Occipital lobe (tissue), 3 donors: ENCODE measurements at places on chromosomes 13 and 19. TPM values are rescaled to one million over a fixed set of nuclear protein-coding genes. Genes with fewer than 3 reads are reported as not detected.
A peak's percentile ranks its signal among the peaks of the same experiment; 100 is the strongest.

Gene SPTBN4
- total RNA-seq, result 27.5 TPM

Gene ATP1A3
- 153 TPM for total RNA-seq

Gene TTC9B
- total RNA-seq, result 59.0 TPM

Gene ZNF615
- total RNA-seq, result 27.1 TPM

Gene MYO16
- 105 TPM for total RNA-seq

Gene SSC5D
- 0.31 TPM for total RNA-seq

DNA sequence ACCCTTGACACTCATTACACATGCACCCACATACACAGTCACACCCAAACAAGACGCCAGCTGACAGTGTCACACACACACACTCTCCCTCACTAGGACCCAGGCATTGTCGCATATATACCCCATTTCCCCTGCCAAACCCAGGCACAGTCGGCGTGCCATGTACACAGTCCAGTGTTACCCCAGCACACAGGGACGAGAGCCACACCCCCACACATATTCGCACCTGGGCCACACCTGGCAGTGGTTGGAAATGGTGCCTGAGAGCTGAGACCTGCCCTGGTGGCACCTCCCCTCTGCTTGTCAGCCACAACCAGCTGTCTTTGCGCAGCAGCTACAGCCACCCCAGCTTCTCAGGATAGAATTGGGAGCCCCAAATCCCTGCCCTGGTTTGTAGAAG, 9.0 kb downstream of the NFIX start:
- no peak for DNase-seq

GRCh38 chr13:75705395-75705794, 69.3 kb downstream of the LMO7 start:
- no peak for DNase-seq

- DNase-seq, result no peak
Measured at GRCh38 chr19:16456652-16457194, 15.0 kb downstream of the EPS15L1 start.

- DNase-seq, result no peak
Measured at GRCh38 chr13:39051157-39051556, 12.9 kb downstream of the NHLRC3 start.

DNA sequence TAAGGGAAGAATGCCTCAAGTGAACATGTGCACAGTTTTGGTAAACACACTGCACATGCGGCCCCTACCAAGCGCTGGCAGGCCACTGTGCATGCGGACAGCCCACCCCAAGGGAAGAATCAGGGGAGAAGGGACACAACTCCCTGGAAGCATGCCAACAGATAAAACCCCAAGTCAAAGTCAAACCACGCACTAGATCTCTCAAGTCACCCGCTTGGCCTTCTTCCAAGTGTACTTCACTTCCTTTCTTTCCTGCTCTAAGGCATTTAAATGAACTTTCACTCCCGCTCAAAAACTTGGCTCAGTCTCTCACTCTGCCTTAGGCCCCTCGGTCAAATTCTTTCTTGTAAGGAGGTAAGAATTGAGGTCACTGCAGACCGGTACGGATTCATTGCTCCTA, 4.6 kb upstream of the RFXAP start:
- no peak for DNase-seq

GRCh38 chr13:68046903-68047302, 816.8 kb upstream of the PCDH9 start:
- DNase-seq, result no peak

- no peak for DNase-seq
Measured at GRCh38 chr13:114130131-114130836, 2.1 kb downstream of the RASA3 start.

GRCh38 chr19:17985037-17985818, 18.3 kb downstream of the KCNN1 start:
- DNase-seq, result no peak

- no peak for DNase-seq
Measured at GRCh38 chr19:18422530-18423191, 3.5 kb downstream of the SSBP4 start.

GRCh38 chr19:47110521-47111005, 3.0 kb downstream of the ZC3H4 start:
- no peak for DNase-seq

DNA sequence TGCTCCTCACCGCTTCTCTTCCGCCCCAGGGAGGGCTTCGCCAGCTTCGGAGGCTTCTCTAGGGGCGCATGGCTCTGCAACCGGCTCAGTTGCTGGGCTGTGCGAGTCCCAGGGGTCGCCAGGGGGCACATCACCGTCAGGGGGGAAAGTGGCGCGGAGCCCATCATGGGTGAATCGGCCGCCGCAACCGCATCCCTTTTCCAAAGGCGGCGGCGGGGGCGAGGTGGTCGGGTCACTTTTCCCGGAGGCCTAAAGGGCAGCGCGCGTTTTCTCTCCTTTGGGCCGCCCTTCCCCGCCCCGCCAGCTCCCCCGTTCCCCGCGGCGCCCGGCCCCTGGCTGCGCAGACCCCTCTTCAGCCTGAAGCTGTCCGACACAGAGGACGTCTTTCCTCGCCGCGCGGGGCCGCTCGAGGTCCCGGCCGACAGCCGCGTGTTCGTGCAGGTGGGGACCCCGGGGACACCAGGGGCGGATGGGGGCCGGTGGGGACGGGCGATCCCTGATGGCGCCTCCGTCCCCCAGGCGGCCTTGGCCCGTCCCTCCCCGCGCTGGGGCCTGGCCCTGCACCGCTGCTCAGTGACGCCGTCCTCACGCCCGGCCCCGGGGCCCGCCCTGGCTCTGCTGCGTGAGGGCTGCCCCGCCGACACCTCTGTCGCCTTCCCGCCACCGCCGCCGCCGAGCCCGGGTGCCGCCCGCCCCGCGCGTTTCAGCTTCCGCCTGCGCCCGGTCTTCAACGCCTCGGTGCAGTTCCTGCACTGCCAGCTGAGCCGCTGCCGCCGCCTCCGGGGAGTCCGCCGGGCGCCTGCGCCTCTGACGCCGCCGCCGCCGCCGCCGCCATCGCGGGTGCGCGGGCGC, 1.7 kb downstream of the TGFBR3L start:
- DNase-seq, result no peak

DNA sequence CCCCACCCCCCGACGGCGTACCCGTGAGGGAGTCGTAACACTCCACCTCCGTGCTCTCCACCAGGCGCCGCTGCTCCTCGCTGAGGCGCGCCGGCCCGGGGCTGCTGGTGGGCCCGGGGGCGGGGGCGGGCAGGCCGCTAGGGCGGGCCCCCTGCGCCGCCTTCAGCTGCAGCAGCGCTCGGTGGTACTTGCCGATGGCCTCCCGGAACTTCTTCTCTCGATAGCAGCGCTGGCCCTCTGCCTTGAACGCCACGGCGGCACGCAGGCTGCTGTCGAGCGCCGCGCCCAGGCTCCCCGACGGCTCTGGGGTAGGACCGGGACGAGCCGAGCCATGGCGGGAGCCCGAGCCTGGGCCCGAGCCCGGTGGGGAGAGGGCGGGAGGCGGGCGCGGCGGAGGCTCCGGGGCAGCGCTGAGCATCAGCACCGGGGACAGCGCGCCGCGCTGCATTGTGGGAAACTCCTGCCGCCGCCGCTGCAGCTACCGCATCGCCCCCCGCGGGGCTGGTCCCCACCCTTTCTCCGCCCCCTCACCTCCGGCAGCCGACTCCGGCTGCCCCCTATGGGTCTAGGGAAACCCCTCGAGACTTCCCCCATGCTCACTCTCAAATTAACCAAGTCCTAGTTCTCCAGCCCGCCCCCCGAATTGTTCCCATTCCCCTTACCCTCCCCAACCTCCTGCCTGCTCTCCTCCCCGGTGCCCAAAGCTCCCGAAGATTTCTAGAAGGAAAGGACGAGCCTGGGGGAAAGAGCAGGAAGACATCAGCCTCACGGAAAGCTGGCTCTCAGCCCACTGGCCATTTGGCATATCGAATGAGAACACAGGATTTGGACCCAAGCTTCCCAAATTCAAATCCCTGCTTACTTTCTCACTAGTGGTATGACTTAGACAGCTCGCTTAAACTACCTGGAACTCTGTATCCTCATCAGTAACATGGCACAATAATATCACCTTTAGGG, at the start of gene TTC9B:
Gene TTC9B (minus strand): TSS at position 451 of the 957 bp plus-strand sequence. CDS start 3 bp downstream, at position 448.
- DNase-seq, result no peak

- no peak for DNase-seq
Measured at GRCh38 chr19:39645800-39646411, 9.8 kb upstream of the LGALS16 start.

DNA sequence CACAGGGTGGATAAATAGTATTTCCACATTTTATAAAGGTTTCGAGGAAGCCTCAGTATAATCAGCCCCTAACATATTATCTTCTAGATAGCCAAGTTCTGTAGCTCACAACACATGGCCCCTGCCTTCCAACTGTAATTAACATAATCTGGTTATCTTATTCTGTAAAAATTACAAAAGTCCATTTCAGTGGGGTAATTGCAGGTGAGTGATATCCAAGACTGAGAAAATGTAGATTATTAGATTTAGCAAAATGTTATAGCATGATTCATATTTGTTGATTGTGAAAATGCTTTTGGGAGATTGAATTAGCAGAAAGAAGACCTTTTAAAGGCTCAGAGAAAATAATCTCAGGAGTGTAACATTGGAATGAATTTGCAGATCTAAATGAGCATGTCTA, 168.3 kb upstream of the GPC6 start:
- DNase-seq, result no peak

- DNase-seq, result no peak
Measured at GRCh38 chr13:95250961-95251360, 50.3 kb downstream of the ABCC4 start.

DNA sequence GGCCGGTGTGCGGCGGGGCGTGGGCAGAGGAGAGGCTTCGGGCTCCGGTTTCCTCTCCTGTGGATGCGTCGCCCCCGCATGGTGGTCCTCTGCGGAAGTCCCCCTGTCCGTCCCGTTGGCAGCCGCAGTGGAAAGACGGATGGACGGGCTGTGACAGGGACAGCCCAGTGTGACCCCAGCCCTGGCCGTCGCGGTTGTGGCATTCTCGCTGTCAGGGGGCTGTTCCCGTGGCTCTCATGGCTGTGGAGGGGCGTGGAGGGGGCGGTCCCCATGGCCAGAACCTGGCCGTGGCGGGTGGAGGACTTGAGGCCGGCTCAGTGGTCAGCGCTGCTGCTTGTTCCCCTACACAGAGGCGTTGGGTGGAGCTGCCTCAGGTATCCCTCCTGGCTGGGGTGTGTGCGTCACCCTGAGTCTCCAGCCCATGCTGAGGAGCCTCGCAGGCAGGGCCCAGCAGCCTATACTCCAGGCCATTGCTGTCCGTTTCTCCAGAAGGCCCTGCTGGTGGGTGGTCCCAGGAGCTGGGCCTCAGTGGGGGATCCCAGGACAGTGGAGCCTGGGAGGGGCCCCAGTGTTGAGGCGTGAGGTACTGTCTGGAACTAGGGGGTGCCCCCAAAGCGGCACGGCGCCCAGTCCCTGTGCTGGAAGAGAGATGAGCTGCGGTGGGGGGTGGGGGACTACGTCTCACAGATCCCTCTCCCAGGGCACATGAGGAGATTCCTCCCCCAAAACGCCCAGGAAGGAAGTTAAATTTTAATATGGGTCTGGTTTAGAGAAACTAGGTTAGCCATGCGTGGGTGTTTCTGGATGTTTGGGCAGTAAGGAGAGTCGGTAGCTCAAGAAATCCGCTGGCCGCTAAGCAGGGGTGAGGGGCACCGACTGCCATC, 20.3 kb downstream of the CSNK1G2 start:
- DNase-seq, result no peak

DNA sequence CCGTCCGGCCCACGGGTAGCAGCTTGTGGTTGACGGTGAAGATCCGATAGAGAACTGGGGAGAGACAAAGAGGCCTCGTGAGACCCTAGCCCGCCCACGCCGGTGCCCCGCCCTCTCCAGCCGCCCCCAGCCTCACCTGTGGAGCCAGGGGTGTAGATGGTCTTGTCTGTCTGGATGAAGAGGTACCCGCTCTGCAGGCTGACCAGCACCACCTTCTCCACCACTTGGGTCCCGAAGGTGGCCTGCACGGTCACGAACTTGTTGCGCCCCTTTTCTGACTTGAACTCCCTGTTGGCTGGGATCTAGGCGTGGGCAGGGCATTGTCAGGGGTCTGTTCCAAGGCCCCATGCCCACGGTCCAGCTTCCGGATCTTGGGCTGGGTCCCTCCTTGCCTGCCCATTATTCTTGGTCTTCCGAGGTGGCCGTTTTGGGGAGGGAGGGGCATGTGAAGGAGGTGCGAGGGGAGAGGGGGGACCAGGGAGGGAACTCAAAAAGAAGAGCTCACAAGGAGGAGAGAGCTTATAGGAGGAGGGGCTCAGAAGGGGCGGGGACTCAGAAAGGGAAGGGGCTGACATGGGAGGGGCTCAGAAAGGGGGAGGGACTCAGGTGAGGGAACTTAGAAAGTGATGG, 2.2 kb downstream of the C3 start:
- DNase-seq, result no peak

DNA sequence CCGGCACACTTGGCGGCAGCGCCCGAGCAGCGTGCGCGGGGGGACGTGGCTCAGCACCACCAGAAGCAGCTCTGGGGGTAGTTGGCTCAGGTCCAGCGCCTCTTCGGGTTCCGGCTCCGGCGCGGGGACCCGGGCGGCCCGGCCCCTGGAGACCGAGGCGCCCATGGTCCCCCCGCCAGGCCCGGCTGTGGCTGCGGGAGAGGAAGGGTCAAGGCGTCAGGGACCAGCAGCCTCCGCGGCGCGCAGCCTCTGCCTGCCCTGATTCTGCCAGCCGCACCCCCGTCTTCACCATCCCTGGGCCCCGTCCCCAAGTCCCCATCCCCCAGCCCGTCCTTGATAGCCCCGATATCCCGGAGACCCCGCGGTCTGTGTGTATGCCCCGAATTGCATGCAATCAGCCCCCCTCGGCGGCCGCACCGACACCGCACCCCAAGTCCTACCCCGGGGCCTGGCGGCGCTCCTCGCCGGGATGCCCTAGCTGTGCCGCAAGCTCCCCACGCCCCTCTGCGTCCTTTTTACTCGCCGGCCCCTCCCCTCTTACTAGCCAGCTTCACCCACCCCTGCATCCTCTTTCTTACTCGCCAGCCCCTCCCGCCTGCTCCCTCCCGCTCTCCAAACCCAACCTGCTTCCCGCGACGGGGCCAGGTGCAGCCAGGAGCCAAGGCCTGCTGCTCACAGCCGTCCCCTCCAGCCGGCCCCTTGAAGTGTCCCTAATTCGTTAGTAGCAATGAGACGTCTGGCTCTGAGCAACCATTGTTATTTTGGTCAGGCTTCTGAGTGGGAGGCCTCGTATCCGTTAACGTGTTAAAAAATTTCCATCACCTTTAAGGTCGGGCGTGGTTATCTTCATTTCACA, at the start of gene FBXO27:
Gene FBXO27 (minus strand): TSS at position 487 of the 856 bp plus-strand sequence. CDS start 322 bp downstream, at position 165.
- peak; percentile 48 for DNase-seq

- DNase-seq, result no peak
Measured at GRCh38 chr13:63455938-63456337, 2040.3 kb upstream of the PCDH20 start.

DNA sequence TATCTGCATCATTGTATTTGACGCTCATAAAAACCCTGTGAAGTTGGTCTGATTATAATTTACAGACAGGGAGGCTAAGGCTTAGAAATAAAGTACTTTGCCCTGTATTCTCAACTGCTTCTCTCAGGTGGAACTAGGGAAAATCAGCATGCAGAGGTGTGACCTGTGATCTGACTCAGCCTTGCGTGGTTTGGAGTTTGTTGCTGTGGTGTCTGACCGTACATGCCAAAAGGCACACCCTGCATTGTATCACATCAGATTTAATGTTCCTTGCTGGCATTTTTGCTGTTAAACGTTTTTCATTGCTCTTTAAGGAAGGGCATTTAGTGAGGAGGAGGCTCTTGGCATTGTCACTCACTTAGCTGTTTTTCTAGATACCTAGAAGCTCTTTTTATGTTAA, 58.8 kb upstream of the C1QTNF9B start:
- DNase-seq, result no peak

- DNase-seq, result no peak
Measured at GRCh38 chr13:73334445-73334844, 275.6 kb downstream of the KLF5 start.

GRCh38 chr19:17402982-17403855, 2.2 kb downstream of the BST2 start:
- DNase-seq, result no peak

- no peak for DNase-seq
Measured at GRCh38 chr13:42377640-42378382, 105.9 kb downstream of the AKAP11 start.
